ENCODE measurements at places on chromosomes 5 and 9. TPM values are rescaled to one million over a fixed set of nuclear protein-coding genes. Genes with fewer than 3 reads are reported as not detected.
A peak's percentile ranks its signal among the peaks of the same experiment; 100 is the strongest.

CD72 gene
- total RNA-seq, result 2.2 TPM

GRCh38 chr5:114238771-114239313 lies 123.0 kb upstream of the KCNN2 start:
- DNase-seq, result no peak

DNA sequence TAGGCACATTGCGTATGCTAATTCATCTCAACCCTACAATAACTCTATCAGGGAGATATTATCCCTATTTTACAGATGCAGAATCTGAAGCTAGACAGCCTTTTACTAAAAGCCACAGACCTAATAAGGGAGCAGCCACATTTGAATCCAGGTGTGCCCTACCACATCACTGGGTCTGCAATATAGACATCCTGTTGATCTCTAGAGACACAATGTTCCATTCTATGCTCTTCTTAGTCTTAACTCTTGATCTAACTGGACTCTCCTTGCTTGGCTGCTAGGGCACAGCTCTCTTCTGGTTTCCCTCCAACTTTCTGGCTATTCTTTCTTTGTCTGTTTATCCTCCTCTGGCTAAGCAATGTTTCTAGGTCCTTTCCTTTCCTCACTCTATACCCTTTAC lies 1.4 kb upstream of the SPATA6L start:
- no peak for DNase-seq

DNA sequence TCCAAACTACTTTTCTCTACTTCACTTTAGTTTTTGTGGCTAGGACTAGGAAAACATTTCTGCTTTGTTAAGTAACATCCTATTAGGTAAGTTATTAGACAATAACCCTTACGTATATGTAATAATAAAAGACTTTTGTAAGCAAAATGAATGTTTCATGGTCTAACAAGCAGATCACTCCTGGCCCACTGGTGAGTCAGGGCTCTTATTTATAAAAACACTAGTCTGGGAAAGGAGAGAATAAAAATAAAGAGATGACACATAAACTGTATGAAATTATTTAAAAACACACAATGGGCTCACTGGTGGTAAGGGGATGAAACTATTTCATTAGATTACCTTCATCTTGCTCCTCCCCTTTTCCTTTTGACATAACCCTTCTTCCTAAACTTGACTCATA lies 2212.2 kb upstream of the ACO1 start:
- DNase-seq, result peak; percentile 18

DNA sequence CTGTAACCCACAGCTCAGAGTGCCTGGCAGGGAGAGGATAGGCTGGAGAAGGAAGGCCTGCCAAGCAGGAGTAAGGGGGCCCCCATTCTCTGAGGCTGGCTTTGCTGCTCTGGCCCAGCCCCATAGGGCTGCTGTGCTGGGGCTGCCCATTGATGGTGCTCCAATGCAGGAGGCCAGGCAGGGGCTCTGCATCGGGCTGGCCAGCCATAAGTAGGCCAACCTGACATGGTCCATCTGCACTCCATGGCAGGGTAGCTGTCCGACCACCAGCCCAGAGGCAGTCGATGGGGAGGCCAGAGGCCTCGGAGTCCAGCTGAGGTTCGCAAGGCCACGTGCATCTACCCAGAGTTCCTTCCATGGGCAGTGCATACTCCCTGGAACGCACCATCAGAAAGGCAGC lies 75.0 kb upstream of the PITX1 start:
- DNase-seq, result no peak

DNA sequence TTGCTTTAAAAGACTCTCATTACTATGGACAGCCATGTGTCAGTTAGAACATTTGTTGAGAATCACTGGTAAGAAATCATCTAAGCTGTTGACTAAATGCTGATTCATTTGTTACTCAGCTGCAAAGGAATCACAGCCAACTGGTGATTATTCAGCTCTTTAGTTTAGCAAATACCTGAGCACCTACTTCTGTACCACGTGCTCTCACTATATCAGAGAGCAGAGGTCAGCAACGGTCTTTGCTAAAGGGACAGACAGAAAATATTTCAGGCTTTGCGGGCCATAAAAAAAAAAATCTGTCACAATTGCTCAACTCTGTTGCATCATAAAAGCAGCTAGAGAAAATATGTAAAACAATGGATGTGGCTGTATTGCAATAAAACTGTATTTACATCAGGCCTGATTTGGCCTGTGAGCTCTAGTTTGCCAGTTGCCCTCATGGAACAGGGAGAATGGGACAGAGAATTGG lies 377.6 kb downstream of the DNAH5 start:
- peak; percentile 74 for DNase-seq

DNA sequence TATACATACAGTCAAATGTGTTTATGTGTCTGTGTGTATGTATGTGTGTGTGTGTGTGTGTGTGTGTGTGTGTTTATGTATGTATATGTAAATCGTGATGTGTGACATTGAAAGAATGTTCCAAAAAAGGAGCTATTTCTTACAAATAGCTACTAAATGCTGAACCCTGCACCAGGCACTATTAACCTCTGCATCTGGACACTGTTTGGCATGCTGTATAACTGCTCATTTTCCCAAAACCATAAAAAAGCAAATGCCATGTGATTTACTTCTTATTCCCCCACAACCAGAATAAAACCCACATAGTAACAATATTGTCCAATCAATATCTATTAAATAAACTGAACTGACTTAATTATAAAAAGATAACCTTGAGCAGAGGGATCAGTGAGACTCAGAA lies 91.1 kb downstream of the NR6A1 start:
- DNase-seq, result no peak

- no peak for DNase-seq
These were observed 114.4 kb downstream of the SLC12A2 start for GRCh38 chr5:128197896-128198522.

GRCh38 chr5:133730866-133731265 lies 118.5 kb upstream of the FSTL4 start:
- no peak for DNase-seq

IL7R gene
- 0.29 TPM for total RNA-seq

GRCh38 chr5:126460459-126460858 lies 37.2 kb downstream of the GRAMD2B start:
- peak; percentile 44 for DNase-seq
